ENCODE measurements at places on chromosomes 5 and 9.

DNA sequence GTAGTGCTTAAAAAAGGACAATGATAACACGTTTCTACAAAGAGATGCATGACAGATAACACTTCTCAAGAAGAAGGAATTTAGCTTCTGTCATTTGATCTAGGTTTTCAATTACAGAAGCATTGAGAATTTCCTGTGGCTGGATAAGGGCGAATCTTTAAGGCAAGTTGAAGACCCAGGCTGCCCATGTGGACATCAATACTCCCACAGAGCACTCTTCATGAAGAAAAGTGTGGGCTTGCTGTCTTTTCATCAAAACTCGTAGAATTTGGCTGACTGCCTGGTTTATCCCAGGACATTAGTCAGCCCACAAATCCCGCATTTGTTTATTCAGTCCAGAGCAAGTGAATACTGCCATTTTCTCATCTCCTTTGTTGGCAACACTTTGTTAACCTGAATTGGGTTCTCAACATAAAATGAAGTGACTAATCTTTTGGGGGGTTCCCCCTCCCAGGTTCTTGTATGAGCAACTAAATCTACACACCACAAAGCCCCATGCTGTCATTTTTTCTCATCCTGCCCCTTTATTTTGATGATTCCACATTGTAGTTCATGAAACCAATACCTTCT, 43.4 kb upstream of the CDKN2B start:
- no peak for DNase-seq

DNA sequence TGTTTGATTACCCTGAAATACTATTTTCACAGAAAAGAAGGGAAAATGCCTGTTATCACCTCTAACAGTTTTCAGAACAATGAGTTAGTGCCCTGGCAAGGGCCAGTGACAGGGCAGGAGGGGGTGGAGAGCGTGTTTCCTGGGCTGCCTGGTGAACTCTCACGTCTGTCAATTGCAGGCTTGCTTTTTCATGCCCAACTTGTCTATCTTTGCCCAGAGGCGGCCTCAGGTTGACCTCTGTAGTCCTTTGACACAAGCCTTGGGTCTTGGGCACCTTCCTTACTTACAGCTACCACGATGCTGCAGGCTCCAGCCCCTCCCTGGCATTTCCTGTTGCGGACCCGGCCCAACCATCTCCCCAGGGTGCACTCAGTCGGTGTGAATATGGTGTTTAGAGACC, 2.2 kb upstream of the CEL start:
- DNase-seq, result no peak

- no peak for DNase-seq
These were observed 17.5 kb upstream of the SHB start for GRCh38 chr9:38086496-38086895.

DNA sequence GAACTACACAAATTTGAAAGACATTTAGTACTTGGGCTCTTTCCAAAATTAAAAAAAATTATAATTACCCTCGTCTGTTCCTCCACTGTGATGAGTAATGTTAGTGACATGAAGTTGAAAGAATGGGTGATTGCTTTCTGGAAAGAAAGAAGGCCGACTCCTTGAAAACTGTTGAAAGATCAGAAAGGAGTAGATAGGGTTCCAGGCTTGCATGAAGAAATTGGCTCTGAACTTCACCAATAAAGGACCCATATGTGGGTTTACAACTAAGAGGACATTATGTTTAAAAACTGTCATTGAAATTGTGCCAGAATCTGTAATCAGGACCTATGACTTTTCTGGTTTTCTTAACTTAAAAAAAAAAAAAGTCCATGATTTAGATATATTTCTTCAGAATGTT, 20.7 kb upstream of the MOCS2 start:
- no peak for DNase-seq

DNA sequence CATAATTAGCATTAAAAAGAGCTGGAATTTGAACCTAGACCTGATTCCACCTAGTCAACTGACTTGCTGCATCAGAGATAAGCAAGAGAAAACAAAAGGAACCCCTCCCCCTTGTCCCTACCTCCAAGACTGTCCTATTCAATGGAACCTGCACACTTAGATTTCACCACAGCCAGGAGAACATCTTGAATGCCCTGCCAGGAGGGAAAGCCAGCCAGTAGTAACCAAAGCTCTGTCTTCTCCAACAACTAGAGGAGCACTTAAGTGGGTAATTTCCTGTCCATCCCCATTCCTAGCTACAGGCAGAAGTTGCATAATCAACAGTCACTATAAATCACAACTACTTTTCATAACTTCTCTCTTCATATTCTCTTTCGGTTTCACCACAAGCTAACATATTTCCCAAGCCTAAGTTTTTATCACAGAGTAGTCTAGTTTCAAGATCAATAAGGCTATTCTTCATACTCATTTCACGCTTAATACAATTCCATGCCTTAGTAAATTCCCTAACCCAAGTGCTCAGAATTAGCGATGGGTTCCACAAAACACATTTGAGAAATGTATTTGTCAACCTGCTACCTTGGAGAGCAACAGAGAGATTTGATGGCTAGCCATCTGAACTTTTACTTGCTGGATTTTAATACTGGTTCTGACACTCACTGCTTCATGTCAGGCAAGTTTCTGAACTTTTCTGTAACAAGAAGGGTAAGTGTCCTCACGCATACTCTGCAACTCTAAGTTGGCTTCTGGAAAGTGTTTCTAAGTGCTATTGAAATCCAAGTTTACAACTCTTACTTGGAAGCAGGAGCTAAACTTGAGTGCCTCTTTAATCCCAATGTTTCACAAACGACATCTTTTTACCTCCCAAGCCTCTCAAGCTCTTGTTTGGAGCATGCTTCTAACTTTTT, 2.0 kb downstream of the DENND1A start:
- no peak for DNase-seq

- no peak for DNase-seq
These were observed 7.1 kb upstream of the TNFSF8 start for GRCh38 chr9:114937516-114937915.

- DNase-seq, result no peak
These were observed 3.4 kb downstream of the UGT3A1 start for GRCh38 chr5:35987776-35988175.

- DNase-seq, result no peak
These were observed 27.9 kb upstream of the TLE1 start for GRCh38 chr9:81717061-81717746.

DNA sequence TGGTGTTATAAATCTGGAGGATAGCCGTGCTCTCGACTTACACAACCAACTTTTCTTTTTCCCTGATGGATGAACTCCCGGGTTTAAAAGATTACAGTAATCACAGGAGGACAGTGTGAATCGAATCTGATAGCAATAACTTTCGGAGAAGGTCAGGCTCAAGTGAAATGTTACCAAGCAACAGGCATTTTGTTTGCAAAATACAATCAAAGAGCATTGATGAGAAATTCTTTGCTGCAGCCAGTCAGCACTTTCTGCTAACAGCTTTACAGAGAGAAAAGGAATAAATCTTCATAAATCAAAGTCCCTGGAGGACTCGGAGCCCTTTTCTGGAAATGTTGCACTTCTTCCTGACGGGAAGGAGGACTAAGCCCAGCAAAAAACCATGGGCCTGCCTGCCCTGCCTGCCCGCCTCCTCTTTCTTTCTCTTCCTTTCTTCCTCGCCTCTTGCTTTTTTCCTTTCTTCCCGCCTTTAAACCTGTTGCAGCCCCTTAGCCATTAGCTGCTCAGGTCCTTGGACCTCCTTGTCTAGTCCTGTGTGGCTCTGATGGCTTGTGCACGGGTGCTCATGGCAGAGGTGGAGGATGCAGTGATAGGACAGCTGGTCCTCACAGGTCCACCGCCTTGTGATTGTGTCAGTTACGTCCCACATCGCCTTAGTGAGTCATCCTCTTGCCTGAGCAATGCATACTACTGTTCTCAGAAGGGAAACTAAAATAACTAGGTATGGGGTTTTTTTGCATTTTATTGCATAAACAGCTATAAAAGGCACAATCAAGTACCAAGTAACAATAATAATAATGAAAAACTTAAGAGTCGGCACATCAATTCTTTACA, 6.2 kb downstream of the DMRT3 start:
- DNase-seq, result no peak

GRCh38 chr9:134575103-134575900, 66.3 kb upstream of the COL5A1 start:
- DNase-seq, result no peak

DNA sequence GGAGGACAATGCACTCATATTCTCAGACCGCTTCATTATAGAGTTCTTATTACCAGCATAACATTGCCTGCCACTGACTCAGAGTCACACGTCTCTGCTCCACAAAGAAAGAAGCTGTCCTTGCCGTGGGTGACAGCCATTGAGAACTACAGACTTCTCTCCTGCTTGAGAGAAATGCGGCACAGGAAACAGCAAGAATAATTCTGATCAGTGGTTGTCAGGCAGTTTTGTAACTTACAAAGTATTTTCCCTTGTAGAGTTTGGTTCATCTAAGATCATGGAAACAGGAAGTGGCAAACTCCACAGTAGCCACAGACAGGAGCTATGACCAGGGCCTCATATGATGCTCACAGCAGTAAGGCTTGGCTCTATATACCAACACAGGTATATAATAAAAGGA, 47.0 kb downstream of the KCNV2 start:
- DNase-seq, result no peak

GRCh38 chr5:175321927-175322532, 122.0 kb downstream of the DRD1 start:
- no peak for DNase-seq

DNA sequence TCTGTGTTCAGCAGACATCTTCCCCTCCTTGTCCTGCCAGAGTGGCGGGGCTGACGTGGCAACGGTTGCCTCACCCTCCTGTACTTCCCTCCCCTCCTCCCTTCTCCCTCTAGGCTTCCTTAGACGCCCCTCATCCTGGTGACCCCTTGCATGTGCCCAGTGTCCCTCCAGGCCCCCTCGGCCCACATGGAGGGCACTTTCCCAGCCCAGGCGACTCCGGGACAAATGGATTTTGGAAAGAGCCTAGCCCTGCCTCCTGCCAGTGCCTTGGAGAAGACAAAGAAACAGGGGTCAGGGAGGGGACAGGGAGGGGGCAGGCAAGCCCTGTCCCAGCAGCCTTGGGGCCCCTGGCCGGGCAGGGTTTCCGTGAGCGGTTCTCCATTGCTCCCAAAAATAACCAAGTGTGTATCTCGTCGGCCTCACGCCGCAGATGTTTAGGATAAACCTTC, 38.3 kb upstream of the NEURL1B start:
- no peak for DNase-seq

- no peak for DNase-seq
These were observed 30.1 kb downstream of the PSD2 start for GRCh38 chr5:139825690-139826089.

- DNase-seq, result no peak
These were observed 9.8 kb downstream of the RACK1 start for GRCh38 chr5:181233801-181234454.

- DNase-seq, result no peak
These were observed 11.8 kb downstream of the NDFIP1 start for GRCh38 chr5:142120247-142120935.

- DNase-seq, result no peak
These were observed 166.8 kb upstream of the RFX3 start for GRCh38 chr9:3692606-3693005.

- DNase-seq, result no peak
These were observed 138.6 kb upstream of the TSLP start for GRCh38 chr5:110932755-110933488.

- DNase-seq, result no peak
These were observed 20.4 kb upstream of the RFK start for GRCh38 chr9:76414661-76415060.

- DNase-seq, result no peak
These were observed 258.1 kb downstream of the SYK start for GRCh38 chr9:91059713-91060112.

- DNase-seq, result no peak
These were observed 2244.0 kb upstream of the ACO1 start for GRCh38 chr9:30140407-30140806.

DNA sequence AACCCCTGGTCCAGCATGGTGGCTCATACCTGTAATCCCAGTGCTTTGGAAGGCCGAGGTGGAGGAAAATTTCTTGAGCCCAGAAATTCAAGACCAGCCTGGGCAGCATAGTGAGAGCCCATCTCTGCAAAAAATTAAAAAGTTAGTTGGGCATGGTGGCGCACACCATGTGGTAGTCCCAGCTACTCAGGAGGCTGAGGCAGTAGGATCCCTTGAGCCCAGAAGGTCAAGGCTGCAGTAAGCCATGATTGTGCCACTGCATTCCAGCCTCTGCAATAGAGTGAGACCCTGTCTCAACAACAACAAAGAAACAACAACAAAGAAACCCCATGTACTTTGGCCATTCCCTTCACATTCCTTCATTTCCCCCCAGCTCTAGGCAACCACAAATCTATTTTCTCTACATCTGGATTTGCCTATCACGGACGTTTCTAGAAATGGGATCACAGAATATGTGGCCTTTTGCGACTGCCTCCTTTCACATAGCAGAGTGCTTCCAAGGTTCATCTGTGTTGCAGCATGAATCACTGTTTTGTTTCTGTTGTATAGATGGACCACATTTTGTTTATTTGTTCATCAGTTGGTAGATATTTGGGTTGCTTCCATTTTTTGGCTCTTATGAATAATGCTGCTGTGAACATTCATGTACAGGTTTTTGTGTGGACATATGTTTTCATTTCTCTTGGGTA, 17.9 kb downstream of the MIGA2 start:
- DNase-seq, result no peak

DNA sequence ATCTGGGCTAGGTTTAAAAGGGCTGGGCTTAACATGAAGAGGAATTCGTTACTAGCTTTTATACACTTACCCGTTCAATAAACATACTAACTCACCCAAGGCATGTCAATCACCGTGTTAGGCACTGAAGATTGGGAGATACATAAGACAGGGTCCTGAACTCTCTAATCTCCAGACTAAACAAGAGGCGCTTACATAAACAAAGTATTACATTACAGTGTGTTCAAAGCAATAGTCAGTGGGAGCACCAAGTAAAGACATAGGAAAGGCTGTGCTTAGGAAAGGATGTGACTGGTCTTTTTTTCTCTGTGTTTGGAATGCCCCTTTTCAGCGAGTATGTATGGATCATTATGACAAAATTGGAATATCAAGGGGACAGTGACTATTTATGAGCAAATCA, 203.6 kb upstream of the ADRA1B start:
- no peak for DNase-seq

- no peak for DNase-seq
These were observed 601 bp downstream of the ERGIC1 start for GRCh38 chr5:172834415-172835289.

- no peak for DNase-seq
These were observed 80.7 kb downstream of the TSSK1B start for GRCh38 chr5:113354055-113354454.

GRCh38 chr9:34114436-34114835, 12.1 kb downstream of the DCAF12 start:
- no peak for DNase-seq

DNA sequence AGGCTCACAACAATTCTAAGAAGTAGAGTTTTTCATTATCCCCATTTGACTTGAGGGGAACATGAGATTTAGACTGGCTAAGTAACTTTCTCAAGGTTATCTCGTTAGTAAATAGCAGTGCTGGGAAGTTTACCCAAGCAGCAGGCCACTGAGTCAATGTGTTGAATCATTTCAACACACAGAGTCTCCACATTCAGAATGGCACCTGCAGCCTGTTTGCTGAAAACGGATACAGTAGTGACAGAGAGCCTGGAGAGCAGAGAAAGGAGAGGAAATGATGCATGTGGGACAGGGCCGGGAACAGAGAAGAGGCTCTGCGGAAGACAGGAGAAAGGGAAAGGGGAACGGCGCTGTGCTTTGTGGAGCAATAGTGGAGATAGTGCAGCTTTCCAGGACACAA, 33.5 kb upstream of the ZSWIM6 start:
- no peak for DNase-seq

- DNase-seq, result no peak
These were observed 112.7 kb downstream of the NR6A1 start for GRCh38 chr9:124658165-124659017.

- DNase-seq, result no peak
These were observed 84.1 kb downstream of the FEM1C start for GRCh38 chr5:115460472-115460871.

GRCh38 chr9:89675058-89675742, 70.4 kb downstream of the GADD45G start:
- DNase-seq, result no peak
